ENCODE measurements at places on chromosomes 2 and 18.

GRCh38 chr2:55965966-55966365 lies 42.4 kb upstream of the EFEMP1 start:
- peak; percentile 26 for DNase-seq

DNA sequence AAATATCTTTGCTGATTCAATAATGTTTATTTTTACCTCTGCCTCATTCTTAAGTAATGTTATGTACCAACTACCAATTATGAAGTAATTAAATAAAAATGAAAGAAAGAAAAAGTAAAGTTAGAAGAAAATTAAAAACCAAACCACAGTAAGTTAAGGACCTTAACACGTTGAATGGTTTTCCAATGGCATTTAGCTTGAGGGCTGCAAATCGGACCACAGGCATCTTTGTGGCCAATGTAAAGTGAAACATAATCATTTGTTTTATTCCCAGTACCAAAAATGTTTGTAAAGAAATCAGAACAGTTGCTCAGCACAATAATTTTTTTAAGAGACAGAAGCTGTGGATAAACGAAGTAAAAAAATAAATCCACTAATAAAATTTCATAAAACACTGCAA lies 1455.5 kb upstream of the ZEB2 start:
- DNase-seq = no peak

DNA sequence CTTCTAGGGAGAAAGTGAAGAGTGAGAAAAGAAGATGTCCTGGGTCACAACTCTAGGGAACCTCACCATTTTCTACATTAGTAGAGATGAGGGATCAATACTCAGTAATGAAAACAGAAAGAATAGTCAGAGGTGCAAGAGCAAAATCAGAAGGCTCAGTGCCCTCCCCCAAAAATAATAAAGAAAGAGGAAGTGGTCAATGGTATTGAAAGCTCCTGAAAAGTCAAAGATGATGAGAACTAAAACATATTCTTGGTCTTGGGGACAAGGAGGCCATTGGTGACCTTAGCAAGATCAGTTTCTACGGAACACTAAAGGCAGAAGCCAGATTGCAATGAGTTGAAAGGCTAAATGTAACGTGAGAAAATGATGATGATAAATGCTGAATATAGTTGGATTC lies 24.5 kb upstream of the MYO1B start:
- no peak for DNase-seq

GRCh38 chr2:128306081-128306930 lies 12.4 kb downstream of the HS6ST1 start:
- peak; percentile 92 for DNase-seq

GRCh38 chr18:44909191-44909719 lies 228.6 kb downstream of the SETBP1 start:
- DNase-seq = peak; percentile 50

DNA sequence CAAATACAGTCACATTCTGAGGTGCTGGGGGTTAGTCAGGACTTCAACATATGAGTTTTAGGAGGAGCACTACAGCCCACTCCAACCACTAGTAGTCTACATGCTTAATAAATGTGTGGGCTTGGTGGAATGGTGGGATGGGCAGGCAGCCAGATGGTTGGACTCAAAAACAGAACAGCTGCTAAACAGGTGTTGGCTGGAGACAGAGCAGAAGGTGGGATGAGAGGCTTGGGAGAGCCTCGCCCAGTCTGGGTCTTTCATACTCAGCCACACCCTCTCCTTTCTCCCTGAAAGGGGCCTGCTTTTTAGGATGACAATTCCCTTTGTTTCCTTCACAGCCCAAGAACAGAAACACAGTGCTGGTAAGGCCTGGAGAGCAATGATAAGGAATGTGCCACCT lies 143.9 kb upstream of the KLHL29 start:
- DNase-seq = no peak

GRCh38 chr2:142940606-142941223 lies 63.3 kb downstream of the KYNU start:
- no peak for DNase-seq

DNA sequence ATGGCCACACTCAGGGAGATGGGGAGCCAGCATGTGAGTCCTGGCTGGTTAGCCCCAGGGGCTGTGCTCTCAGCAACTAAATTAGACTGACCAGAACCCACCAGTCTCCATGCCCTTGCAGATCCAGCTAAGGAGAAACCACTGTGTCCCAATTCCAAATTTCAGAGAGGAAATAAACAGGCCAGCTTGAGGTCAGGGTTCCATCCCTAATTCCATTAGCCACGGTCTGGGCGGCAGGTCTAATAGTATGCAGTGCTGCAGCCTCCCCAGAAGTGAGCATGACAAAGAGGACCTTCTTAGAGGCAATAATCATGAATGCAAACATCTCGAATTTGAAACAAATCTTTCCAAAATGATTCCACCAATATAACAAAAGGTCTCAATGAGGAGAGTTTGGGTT lies 671.2 kb downstream of the BCL11A start:
- DNase-seq = no peak

GRCh38 chr2:198314559-198315153 lies 510.3 kb downstream of the PLCL1 start:
- peak; percentile 65 for DNase-seq

DNA sequence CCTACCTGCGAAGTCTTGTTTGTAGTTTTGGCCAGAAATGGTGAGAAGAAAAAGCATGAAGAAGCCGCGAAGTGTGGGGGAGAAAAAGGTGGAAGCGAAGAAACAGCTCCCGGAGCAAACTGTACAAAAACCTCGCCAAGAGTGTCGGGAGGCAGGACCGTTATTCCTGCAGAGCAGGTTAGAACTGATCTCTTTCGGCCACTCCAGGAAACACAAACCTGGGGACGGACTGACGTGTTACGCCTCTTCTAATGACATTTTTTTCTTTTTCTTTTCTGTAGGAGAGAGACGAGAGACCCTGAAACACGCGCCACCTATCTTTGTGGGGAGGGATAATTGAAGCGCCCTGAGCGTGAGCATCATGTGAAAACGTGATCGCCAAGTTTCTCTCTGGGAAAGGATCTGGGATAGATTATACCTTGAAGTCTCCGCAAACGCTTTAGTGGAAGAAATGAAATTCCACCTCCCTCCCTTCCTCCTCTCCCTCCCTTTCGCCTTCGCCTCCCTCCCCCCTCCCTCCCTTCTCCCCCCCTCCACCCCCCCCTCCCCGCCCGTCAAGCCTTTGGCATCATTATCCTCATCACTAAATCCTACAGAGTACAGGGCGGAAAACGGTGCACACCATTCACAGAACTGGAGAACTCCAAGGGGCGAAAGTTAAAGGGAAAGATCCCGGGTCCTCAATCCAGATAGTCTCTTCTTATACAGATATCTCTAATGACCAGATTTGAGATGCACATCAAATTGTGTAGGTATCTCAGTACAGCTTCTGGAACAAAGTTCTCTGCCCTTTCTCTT lies at the start of gene ZEB2:
Gene ZEB2, minus strand, starts transcription at position 186 of the 798 bp plus-strand sequence. CDS start 2,769 bp downstream, outside the sequence.
- DNase-seq = peak; percentile 95

DNA sequence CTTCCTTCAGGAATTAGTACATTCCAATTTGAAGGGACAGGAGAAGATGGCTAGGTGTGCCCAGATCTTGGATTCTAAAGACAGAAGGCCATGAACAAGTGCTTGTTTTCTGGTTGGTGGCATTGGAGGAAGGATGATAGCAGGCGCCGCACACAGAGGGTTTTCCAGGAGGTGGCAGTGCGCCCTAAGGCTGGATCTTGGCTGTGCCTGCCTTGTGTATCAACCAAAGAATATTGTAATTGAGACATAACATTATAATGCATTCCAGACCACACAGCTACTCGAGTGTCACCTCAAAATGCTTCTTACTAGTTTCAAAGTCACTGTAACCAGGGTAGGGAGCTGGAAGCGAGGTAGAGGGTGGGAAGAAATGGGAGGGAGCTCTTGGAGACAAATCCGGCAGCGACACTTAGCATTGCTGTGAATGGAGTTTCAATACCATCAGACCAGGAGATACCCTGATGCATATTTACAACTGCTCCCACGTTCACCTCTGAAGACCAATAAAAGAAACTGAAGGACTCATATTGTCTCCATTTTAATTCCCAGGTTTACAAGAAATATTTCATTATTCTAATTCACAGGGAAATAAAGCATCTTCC lies 42.5 kb downstream of the CPO start:
- DNase-seq = peak; percentile 80

GRCh38 chr18:10457767-10458166 lies 3.3 kb downstream of the APCDD1 start:
- peak; percentile 43 for DNase-seq

DNA sequence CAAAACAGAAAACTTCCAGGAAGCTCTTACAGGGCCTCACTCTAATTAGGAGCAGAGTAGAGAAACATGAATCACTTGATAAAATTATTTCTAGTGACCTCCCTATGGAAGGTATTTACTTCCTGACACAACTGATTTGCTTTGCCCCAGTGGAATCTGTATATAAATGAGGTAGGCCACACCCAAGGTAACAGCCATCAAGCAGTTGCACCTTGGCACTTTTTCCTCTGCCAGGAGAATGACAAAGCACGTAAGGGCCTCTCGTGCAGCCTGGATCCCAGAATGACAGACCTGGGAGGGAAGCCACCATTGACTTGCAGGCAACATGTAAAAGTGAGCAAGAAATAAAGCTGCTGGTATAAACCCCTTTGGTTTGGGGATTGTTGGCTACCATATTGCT lies 620.0 kb upstream of the SLC39A10 start:
- DNase-seq = no peak

DNA sequence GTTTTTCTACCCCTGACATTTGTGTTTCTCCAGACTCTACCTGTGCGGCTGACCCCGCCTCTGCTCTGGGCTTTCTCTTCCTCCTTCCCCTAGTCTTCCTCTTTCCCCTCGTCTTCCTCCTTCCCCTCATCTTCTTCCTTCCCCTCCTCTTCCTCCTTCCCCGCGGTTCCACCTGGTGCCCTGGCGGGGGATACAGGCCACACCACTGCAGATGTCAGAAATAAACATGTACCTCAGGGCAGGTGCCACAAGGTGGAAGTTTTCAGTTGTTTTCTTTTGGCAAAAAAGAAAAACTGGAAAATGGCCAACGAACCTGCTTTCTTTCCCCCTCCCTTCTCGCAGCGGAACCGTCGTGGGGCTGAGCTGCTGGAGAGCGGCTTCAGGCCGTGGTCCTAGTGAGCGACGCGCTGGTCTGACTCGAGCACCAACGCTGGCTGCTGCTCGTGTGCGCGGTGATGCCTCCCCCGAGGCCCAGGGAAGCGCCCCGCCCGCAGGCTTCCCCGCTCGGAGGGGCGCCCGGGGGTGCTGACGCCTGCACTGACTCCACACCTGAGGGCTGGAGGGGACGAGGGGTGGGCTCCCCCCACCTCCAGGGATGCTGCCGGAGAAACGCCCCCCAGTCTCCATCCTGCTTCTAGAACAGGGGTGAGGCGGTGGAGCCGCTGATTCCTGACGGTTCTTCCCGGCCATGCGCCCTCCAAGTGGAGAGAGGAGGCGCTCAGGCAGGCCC lies 83.7 kb upstream of the ZNF516 start:
- DNase-seq = no peak

DNA sequence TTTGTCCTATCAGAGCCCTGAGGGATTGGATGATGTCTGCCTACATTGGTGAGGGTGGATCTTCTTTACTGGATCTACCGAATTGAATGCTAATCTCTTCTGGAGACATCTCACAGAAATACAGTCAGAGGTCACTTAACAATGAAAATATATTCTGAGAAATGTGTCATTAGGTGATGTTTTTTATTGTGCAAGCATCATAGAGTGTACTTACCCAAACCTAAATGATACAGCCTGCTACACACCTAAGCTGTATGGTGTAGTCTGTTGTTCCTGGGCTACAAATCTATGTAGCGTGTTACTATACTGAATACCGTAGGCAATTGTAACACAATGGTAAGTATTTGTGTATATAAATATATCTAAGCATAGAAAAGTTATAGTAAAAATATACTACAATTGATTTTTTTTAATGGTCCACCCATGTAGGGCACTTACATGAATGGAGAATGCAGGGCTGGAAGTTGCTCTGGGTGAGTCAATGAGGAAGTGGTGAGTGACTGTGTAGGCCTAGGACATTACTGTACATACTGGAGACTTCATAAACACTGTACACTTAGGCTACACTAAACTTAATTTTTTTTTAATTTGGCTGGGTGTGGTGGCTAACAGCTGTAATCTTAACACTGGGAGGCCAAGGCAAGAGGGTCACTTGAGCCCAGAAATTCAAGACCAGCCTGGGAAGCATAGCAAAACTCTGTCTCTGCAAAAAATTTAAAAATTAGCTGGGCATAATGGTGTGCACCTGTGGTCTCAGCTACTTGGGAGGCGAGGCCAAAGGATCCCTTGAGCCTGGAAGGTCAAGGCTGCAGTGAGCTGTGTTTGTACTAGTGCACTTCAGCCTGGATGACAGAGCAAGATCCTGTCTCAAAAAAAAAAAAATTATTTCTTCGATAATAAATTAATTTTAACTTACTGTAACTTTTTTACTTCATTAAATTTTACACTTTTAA lies 226.3 kb upstream of the UBE2E3 start:
- peak; percentile 64 for DNase-seq

DNA sequence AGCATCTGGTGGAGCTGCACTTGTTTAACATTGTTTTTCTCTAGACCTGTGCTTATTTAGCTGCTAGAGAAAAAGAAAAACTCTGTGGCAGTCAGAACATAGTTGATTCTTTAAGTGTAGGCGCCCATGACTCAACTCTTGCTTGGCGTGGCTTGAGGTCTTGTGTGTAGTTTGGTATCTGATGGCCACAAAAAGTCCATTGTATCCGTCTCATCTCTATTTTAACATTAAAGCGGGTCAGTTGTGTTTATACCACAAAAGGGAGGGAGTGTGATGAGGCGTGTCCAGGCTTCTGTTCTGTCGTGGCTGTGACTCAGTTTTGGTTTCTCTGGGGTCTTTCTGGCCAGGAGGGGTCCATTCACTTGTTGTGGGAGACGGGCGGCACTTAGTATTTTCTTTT lies 24.2 kb upstream of the UGT1A8 start:
- DNase-seq = no peak

- no peak for DNase-seq
Measured at GRCh38 chr2:46569061-46569560, 89.7 kb downstream of the TMEM247 start.

- DNase-seq = no peak
Measured at GRCh38 chr2:146997488-146997887, 847.3 kb upstream of the ACVR2A start.

DNA sequence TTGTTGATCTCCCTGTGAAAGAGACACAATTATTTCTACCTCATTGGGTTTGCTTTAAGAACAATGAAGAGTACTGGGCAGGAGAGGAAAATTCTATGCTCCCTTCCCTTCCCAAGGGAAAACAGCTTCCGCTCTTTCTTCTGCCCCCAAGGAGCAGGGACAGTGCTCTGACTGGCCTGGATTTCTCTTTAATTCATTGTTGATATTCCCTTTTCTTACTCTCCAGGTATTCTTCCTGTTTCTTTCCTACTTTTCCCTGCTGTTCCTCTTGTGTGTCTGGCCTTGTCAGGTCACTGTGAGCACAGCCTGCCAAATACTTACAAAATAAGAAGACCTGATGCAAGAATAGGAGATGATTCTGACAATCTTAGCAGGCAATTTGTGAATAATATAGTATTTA lies 49.6 kb upstream of the SPAG16 start:
- DNase-seq = no peak

DNA sequence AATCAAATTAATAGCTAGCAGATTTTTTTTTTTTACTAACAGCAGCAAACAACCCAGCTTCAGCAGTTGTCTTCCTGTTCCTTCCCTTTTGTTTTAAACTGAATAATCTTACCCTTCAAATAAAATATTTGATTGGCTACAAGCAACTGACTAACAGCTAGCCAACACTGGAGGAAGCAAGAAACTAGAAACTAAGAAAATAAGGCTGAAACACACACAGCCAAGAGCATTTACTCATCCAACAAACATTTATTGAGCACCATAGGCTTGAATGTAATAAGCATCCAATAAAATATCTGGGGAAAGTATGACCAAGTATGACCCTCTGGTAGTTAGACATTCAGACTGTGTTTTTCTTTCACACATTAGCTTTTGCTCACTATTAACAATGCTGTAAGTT lies 189.2 kb downstream of the CD226 start:
- DNase-seq = peak; percentile 59

GRCh38 chr2:100747551-100747950 lies 72.4 kb upstream of the NPAS2 start:
- peak; percentile 60 for DNase-seq
